Diencephalon (tissue), 1 donor: ENCODE measurements at places on chromosomes 4 and X. TPM values are rescaled to one million over a fixed set of nuclear protein-coding genes. Genes with fewer than 3 reads are reported as not detected.

Gene TLR10
- total RNA-seq: 4.2 TPM

Gene SLC9B1
- 3.7 TPM for total RNA-seq

Gene HTN1
- total RNA-seq: not detected

Gene ANKRD37
- 12.2 TPM for total RNA-seq

Gene RNF150
- total RNA-seq: 31.6 TPM

Gene SSX3
- not detected for total RNA-seq

Gene PARM1
- 35.3 TPM for total RNA-seq

Gene ADGRG4
- not detected for total RNA-seq

Gene HPRT1
- total RNA-seq: 26.1 TPM

Gene VEGFD
- total RNA-seq: 0.46 TPM

Gene CT47B1
- not detected for total RNA-seq

Gene BEX3
- total RNA-seq: 289 TPM

Gene TLR6
- 4.6 TPM for total RNA-seq

Gene DDIT4L
- total RNA-seq: 3.7 TPM

Gene APOO
- 33.0 TPM for total RNA-seq

Gene SMR3B
- not detected for total RNA-seq

Gene BGN
- 7.6 TPM for total RNA-seq

Gene ADRA2C
- 4.8 TPM for total RNA-seq

Gene FAM9C
- total RNA-seq: under 0.01 TPM

Gene TCEAL7
- total RNA-seq: 155 TPM

Gene CYTL1
- total RNA-seq: 0.69 TPM

Gene GALNTL6
- total RNA-seq: 68.5 TPM

Gene IL15
- total RNA-seq: 1.6 TPM

Gene USP51
- total RNA-seq: 8.1 TPM

Gene F9
- total RNA-seq: not detected
